Brain (organoid and tissue), 16 donors: ENCODE measurements at places on chromosomes 7 and 10. TPM values are rescaled to one million over a fixed set of nuclear protein-coding genes. Genes with fewer than 3 reads are reported as not detected.

- peak; percentile 97 for DNase-seq
Observed at GRCh38 chr10:86756511-86757112, at the start of gene BMPR1A. TSS of gene BMPR1A (plus strand) at chr10:86756619. CDS start at chr10:86876019, 119,400 bp downstream.

PAX4 gene
- polyA plus RNA-seq: not detected

GRCh38 chr7:98553666-98554065 lies 63.4 kb upstream of the NPTX2 start:
- no peak for DNase-seq

DNA sequence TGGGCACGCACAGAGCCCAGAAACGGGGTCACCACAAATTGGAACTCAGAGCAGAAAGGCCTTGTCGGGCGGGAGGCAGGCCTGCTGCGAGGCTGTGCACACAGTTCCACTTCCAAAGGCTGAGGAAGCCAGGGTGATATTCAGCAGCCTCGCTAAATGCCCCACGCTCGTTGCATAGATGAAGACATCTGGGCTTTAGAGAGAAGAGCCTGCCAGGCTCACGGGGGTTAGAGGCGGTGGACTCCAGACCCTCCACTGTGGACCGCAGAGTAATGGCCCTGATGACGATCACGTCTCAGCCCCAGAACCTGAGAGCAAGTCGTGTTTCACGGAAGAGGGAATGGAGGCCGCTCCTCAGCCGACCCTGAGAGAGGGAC lies 104.2 kb downstream of the DNAJB6 start:
- no peak for DNase-seq

DNA sequence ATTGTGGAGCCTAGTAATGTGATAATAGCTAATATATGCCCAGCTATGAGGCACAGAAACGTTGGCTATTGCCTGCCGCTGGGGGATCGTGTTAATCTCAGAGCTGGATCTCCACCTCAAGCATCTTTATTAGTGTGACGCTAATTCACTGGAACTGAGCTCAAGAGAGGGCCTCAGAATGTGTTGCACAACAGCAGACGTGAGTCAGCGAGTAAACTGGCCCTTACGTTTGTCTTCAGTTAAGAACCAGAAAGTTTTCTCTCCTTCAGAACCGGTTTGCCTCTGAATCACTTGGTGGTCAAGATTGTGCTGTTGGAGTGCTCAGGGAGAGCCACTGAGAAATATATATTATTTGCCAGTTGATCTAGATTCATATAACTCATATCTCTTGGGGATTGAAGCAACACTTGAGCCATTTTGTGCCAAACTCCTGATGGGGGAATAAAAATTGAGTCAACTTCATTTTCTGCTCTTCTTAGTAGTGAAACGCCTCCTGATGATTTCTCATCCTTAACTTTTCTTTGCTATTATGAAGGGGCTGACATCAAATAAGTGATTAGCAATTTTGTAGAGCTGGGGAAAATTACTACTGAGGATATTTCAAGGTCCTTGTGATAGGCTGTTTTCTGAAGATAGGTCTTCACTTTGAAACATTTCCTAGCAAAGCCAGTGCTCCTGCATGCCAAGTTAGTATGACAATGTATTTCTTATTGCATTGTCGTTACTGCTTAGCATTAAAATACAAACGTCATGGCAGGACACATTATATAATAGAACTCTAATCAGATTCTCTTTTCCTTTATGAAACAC lies 22.3 kb downstream of the BZW2 start:
- no peak for DNase-seq
